ENCODE measurements at places on chromosomes 5 and 9.

GRCh38 chr5:113039229-113039933 is 62.8 kb downstream of the DCP2 start:
- DNase-seq: no peak

DNA sequence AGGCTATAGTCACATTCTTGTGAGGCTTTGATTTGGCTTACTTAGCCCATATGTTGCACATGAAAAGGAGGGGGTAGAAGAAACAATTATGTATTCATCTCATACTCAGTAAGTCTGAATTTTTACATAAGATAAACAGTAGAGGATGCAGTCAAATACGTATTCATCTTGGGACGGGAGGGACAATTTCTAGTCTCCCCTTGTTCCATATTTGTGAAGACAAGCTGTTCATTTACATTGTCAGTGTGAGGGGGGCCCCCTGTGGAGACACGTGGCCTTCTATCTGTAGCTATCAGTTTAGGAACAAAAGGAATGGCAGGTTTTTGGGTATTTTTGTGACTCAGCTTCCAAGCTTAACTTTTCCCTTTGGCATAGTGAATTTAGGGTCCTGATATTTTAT is 49.2 kb upstream of the PPP1R2B start:
- no peak for DNase-seq

GRCh38 chr5:95779611-95780010 is 42.9 kb downstream of the GLRX start:
- DNase-seq: no peak

DNA sequence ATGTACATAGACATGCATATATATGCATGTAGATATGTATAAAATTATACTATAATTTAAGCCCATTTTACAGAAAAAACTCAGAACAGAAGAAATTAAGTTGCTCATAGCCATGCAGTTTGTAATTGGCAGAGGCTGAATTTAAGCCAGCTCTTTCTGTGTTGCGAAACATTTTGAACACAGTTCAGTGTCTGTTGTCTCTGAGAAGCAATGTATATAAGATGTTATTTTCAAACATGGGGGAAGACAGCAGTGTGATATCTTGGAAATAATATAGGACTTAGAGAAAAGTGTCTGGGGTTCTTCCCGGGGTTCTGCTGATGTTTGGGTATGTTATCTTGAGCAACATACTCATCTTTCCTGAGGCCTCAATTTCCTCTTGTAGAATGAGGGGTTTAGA is 37.6 kb downstream of the SVEP1 start:
- no peak for DNase-seq

DNA sequence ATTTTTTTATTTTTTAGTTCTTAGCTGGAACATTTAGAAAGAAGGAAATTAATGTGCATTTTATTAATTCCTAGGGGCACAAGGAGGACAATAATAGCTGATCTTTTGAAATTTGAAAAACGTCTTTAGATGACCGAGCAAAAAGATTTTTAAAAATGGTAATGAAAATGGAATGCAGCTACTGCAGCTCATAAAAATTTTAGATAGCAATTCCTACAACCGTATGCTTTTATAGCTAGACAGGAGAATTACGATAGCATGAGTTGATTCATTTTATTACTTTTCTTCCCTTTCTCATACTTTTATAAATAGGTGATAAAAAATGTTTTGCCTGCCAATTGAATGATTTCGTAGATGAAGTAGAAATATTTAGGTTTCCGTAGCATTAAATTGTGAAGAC is 13.7 kb upstream of the RUFY1 start:
- no peak for DNase-seq

DNA sequence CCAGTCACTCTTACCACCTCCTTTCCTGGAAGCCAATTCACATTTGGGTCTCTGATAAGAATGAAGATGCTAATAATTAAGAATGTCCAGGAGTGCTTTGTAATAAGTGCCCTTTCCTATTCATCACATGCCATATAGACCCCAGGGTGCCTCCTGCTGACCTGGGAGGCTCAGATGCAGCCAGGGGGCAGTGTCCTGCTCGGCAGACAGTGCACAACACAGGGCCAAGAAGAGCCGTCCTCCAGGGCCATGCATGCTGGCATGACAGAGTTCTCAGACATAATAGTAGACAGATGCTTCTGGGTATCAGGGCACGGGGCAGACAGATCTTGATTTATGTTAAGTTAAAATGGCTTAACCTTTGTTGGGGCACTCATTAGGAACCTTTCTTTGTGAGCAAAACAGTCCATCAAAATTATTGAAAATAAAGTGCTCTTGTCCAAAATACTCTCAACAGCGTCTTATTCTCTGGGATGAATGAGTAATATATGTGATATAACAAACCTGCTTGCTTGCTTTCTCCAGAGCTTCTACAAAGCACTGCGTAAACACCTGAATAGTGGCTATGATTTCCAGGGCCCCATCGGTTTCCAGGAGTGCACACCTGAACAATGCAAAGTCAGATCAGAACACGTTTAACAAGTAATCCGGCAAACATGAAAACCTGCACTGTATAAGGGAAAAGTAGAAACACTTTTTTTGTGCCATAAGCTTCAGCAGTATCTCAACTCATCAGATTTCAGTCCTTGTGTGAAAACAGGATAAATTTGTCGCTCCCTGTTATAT is 192.7 kb downstream of the FANCC start:
- DNase-seq: no peak

DNA sequence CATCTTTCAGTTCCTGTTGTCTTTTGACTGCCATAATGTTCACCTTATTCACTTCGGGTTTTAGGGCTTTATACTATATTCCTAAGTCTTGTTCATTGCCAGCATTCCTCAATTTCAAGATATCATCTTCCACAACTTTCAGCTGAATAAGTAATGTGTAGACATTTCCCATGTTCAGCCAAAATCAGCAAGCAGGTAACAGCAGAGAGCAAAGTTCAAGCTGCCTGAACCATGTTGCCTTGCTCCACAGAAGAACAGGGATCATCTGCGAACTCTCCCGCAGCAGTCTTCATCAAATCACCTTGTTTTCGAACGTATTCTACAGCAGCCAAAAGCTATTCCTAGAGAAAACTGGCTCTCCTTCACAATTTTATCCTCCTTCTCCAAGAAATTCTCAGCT is 95.3 kb upstream of the CCDC112 start:
- DNase-seq: no peak

DNA sequence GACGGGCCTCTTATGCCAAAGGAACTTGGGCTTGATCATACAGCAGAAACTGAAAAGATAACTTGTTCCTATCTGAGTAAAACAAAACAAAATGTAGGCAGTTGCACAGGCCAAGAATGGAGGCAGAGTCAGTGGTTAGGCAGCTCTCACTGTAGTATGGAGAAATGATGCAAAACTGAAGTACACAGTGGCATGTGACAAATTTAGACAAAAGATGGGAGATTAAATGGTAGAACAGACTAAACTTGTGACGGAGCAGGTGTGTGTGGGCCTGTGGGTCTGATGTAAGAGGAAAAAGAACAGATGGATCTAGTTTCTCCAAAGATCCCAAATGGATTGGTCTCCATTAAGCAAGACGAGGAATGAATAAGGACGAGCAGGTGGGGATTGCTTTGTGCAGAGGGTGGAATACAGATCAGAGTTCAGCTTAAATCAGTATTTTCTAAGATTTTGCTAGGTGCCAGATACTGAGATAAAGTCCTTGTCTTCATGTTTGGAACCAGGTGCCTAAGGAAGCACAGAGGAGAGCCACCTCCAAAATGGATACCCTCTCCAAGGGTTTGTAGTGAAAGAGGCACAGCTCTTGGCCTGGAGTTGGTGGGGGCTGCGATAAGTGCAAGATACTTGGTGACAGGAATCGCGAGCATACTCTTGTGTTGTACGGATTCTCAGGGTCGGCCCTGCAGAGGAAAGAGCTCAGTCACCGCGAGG is 722 bp upstream of the DCP2 start:
- DNase-seq: no peak

DNA sequence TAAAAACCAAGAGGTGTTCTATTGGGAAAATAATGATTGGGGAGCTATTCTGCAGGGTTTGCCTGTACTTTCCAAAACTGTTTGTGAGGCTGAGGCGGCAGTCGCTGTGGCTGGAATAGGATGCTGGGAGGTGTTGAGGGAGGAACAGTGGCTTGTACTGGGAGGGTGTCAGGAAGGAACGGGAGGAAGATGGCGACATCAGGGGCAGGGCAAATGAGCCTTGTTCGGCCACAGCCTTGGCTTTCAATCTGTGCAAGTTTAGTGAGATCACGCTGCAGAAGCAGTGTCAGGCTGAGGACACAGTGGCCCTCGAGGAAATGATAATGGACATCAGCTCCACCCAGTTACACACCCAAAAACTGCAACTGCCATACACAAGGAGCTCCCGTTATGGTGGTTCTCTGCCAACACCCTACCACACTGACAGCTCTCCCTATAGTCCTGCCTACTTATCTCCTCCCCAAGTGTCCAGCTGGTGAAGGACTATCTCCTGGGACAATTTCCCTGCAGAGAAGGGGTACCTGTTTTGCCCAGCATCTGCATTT is 27.3 kb downstream of the KIF2A start:
- DNase-seq: no peak

DNA sequence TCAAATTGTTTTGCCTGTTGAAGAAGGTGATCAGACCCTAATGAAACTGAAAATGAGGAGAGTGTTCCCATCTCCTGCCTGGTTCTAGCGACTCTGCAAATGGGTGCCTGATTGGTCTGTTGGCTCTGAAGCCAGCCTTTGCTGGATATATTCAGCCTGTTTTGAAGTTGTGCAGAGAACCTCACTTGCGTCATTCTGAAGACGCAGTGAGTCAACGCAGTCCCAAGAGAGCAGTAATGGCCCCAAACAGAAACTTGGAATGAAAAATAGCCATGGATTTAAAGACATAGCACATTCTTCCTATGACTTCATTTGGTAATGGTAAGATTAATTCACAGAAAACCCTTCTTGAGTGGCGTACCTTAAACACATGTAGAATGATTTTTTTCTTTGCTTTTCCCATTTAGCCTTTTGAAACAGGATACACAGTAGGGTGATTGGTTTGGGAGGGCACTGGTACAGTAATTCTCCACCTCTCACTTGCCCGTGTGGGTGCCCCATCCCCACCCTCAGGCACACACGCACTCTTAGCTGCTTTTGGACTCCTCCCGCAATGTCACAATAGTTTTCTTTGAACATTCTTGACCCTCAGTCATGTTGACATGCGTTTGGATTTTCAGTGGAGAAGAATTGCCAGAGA is 54.1 kb upstream of the ABL1 start:
- peak; percentile 99 for DNase-seq

GRCh38 chr9:100104314-100104713 is 5.3 kb downstream of the INVS start:
- no peak for DNase-seq

GRCh38 chr5:32621256-32621655 is 35.9 kb downstream of the SUB1 start:
- no peak for DNase-seq

DNA sequence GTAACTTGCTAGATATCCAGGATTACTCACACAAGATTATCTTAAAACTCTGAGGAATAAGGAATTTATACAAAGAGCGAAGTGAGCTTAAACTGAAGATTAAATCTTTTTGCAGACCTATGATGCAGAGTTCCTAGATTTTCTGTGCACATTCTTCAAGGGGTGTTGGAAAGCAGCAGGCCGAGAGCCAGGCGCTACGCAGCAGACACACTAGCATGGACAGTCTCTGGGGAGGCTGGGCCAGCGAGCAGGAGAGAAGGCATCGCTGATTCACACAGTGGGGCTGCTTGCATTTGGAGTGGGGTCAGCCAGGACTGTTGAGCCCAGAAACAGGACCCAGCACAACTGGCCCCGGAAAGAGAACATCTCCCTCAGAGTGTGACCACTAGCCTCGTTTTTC is 136.3 kb downstream of the ADAMTS16 start:
- no peak for DNase-seq

GRCh38 chr5:62068554-62068953 is 237.5 kb upstream of the KIF2A start:
- no peak for DNase-seq

DNA sequence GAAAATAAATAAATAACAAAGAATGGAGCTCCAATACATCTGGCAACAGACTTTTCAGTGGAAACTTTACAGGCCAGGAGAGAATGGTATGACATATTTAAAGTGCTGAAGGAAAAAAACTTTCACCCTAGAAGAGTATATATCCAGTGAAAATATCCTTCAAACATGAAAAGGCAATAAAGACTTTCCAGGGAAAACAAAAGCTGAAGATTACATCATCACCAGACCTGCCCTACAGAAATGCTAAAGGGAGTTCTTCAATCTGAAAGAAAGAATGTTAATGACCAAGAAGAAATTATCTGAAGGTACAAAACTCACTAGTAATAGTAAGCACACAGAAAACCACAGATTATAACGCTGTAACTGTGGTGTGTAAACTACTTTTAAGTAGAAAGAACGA is 8.3 kb upstream of the RCL1 start:
- no peak for DNase-seq

DNA sequence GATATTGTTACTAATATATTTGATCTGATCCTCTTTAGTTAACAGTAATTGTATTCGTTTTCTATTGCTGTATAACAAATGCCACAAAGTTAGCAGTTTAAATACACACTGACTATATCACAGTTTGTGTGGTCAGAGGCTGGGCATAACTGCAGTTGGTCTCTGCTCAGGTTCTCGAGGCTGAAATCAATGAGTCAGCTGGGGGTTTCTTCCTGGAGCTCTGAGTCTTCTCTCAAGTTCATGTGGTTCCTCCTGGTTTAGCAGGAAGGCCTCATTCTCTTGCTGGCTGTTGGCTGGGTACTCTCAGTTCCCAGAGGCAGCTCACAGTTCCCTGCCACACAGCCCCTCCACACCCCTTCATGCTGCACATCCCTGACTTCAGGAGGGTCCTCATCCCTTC is 20.7 kb downstream of the COL23A1 start:
- no peak for DNase-seq

- DNase-seq: no peak
These were observed 89.9 kb upstream of the TXNDC8 start for GRCh38 chr9:110427497-110428104.

DNA sequence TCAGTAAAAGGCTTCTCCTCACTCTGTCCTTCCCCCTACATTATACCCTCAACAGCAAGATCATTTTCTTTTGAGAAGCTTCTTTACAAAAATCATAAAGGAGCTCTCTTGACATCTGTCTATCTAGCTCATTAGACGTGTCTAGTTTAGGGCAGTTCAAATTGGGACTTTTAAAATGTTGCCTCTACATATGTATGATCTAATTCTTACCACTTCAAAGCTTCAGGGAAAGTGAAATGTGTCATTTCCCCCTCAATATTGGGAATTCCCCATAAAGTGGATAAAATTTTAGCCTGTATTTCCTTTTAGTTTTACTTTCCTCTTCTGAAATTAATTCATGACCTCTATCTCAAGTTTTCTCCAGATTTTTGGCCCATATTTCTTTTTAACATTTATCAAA is 323.7 kb downstream of the ARRDC3 start:
- no peak for DNase-seq

- peak; percentile 48 for DNase-seq
These were observed 149.9 kb upstream of the PRR16 start for GRCh38 chr5:120314191-120314590.

DNA sequence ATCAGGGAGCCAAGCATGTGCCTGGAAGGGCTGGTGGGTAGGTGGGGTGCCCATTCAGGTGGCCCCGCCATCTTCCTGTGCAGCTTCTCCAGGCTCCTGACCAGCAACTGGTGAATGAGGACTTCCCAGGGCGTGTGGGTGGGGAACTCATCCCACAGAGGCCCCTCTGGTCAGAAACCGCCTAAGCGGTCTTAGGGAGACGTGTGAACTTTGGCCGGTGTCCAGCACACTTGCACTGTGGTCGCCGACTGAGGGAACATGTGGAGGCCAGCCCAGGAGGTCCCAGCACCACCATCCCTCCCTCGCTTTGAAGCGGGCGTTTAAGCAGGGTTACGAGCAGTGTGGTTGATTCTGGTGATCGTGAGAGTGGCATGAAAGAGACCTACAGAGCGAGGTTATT is 77.8 kb downstream of the MVB12B start:
- DNase-seq: no peak
